ENCODE measurements at places on chromosomes 2 and 18. TPM values are rescaled to one million over a fixed set of nuclear protein-coding genes. Genes with fewer than 3 reads are reported as not detected.

GRCh38 chr2:133004623-133005022, 334.6 kb upstream of the LYPD1 start:
- no peak overlapping the region for H3K4me3 ChIP-seq
- H3K27me3 ChIP-seq = no peaks in the 10 kb centered on the region
- no peaks in the 10 kb centered on the region for H3K36me3 ChIP-seq

DNA sequence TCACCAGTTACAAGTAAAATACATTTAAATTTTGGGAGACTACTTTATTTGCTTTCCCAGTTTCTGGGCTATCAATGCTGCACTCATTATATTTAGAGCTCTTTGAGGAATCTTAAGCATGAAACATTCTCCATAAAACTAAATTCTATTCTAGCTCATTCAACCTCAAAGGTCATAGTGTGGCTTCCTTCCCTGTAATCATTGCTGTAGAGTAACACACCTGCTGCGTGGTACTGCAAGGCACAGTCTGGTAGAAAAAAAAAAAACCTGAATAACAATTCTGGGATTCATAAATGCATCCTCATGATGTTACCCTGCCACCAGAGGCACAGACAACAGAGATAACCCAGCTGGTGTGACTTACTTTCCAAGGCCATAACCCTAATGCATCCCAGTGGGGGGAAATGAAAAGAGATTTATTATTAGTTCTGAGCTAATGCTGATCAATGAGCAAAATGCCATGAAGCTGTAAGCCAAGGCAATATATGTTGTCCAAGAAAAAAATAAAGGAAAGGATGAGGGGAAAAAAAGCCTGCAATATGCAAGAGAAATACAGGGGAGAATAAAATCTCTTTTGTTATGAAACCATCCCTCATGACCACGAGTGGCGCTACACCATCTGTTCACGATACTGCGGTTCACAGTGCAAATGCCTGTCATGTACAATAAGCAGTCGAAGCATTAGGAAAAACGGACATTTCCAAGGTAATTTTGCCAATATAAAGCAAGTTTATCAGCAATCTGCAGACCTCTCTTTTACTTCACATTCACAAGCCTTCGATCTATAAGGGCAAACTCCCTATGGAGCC, 1481.6 kb upstream of the PIK3C3 start:
- no peak overlapping the region for H3K27ac ChIP-seq
- no peak overlapping the region for H3K4me3 ChIP-seq
- no peaks in the 10 kb centered on the region for H3K4me1 ChIP-seq
- no peaks in the 10 kb centered on the region for H3K27me3 ChIP-seq

DNA sequence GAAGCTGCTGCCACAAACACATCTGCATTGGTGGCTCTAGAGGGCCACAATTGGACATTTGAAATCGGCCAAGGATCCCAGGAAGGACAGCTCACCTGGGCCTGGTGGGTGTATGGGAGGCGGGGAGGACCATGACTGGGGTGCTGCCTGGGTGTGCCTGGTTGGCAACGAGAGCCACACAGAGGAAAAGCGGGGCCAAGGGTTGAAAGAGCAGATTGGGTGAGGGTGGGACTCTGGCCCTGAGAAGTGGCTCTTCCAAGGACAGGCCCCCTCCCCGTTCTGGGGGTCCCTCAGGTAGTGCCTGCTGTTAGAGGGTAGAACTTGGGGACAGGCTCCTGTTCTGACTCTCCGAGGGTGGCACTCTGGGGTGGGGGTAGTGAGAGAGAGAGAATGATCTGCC, 102.9 kb downstream of the CLIP4 start:
- H3K4me3 ChIP-seq = no peak overlapping the region
- H3K27me3 ChIP-seq = no peaks in the 10 kb centered on the region
- no peaks in the 10 kb centered on the region for H3K4me1 ChIP-seq
- H3K36me3 ChIP-seq = no peaks in the 10 kb centered on the region
- no peak for DNase-seq

DNA sequence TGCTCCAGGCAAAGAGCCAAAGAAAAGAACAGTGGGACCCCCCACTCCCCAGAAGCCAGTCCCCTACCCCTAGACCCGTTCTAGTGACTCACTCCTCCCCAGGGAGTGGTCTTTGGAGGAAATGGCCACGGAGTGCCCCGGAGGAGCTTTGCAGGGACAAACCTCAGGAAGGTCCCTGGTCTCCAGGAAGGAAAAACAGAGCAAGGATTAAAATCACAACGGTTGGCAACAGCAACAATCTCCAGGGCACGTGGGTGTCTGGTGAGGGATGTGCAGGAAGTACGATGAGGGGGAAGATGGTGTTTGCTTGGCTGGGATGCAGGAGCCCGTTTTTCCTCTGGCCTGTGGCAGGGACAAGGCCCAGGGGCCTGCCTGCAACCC, 135.0 kb downstream of the SMAD2 start:
- DNase-seq = no peak
- no peaks in the 10 kb centered on the region for H3K4me1 ChIP-seq
- H3K4me3 ChIP-seq = no peak overlapping the region
- H3K27ac ChIP-seq = no peak overlapping the region
- H3K36me3 ChIP-seq = no peaks in the 10 kb centered on the region
- no peaks in the 10 kb centered on the region for H3K27me3 ChIP-seq

Gene SERPINB13
- not detected for total RNA-seq

Gene ZCCHC2
- total RNA-seq = 20.0 TPM

Gene ALPI
- not detected for total RNA-seq

Data from stomach (tissue), 19 donors.